ENCODE measurements at places on chromosomes 7 and 10.

GRCh38 chr7:15515252-15515651 is 46.6 kb downstream of the AGMO start:
- DNase-seq: peak; percentile 36

GRCh38 chr7:73740771-73741170 is 2.2 kb upstream of the ABHD11 start:
- no peak for DNase-seq

GRCh38 chr7:46282155-46282554 is 361.1 kb upstream of the IGFBP3 start:
- no peak for DNase-seq

- DNase-seq: no peak
Observed at GRCh38 chr7:5589819-5590595, 166.4 kb upstream of the TNRC18 start.

DNA sequence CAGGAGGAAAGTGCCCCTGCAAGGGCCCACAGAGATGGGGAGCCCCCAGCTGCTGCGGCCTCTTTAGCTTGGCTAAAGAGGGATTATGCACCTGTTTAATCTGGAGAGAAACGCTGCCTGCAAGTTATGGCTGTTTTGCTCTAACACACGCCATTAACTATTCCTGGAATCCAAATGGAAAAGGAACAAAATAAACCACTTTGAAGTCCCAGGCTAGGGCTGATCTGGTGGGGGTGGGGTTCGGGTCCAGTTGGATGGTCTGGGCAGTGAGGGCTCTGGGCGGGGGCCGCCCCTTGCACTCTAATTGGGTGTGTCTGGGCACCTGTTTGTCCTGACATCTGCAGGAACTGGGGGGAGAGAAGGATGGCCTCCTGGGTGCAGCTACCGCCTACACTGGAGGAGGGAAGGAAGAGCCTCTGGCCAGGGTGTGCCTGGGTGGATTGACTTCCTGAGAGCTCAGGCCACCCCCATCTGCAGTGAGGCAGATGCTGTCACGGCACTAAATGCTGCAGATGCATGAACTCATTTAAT is 300.6 kb downstream of the ZEB1 start:
- peak; percentile 75 for DNase-seq

GRCh38 chr10:48658243-48658974 is 26.3 kb upstream of the WDFY4 start:
- peak; percentile 60 for DNase-seq

- DNase-seq: no peak
Observed at GRCh38 chr10:14540062-14540461, 209.3 kb upstream of the FRMD4A start.

- DNase-seq: no peak
Observed at GRCh38 chr7:106420736-106421135, 136.0 kb upstream of the NAMPT start.

- no peak for DNase-seq
Observed at GRCh38 chr7:28440055-28440601, 27.8 kb downstream of the CREB5 start.

DNA sequence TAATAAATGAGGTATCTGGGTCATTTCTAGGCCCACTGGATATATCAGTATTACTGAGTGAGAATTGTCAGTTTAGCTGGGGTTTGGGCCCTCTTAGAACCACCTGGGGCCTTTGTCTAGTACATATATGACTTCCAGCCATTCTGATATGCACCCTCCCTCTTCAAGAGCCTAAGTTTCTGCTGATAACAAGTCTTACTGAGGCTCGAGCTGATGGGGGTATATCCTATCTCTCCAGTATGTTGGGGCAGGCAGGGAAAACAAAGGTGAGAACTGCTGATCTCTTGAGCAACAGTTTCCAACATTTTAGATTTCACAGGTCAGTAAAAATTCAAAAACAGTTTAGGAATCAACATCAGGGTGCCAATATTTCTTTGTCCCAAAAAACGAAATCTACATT is 10.8 kb upstream of the ZNRF2 start:
- DNase-seq: no peak

GRCh38 chr7:27929127-27929526 is 189.2 kb downstream of the TAX1BP1 start:
- DNase-seq: no peak

- DNase-seq: no peak
Observed at GRCh38 chr10:76436401-76436811, 1005.0 kb downstream of the LRMDA start.

GRCh38 chr10:58360412-58361004 is 24.7 kb upstream of the TFAM start:
- DNase-seq: peak; percentile 13

DNA sequence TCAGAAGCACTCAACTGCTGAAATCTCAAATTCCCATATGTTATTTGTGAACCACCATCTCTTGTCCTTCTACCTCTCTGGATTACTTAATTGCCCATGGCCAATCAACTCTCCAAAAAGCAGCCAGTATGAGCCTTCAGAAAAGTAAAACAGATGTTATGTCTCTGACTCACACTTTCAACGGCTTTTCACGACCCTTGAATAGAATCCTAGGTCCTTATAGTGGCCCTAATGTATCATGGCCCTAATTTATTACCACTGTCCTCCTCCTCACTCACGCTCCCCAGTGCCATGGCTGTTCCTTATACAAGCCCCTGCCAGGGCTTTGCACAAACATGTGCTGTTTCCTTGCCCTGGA is 20.0 kb downstream of the ZNF438 start:
- peak; percentile 60 for DNase-seq

All from LHCN-M2 (cell line).